ENCODE measurements at places on chromosomes 2 and 18.

DNA sequence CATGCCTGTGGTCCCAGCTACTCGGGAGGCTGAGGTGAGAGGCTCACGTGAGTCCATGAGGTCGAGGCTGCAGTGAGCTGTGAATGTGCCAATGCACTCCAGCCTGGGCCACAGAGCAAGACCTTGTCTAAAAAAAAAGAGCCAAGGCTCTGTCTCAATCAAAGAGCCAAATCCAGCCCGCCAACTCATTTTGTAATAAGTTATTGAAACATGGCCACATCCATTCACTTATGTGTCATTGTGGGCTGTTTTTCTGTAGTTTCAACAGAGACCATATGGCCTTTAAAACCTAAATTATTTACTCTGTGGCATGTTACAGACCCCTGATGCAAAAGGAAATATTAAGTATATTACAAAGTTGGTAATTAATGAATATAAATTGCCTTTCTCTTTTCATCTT lies 60.8 kb downstream of the GPR39 start:
- no peak for DNase-seq

- no peak for DNase-seq
Observed at GRCh38 chr2:236776695-236777251, 207.1 kb downstream of the ACKR3 start.

DNA sequence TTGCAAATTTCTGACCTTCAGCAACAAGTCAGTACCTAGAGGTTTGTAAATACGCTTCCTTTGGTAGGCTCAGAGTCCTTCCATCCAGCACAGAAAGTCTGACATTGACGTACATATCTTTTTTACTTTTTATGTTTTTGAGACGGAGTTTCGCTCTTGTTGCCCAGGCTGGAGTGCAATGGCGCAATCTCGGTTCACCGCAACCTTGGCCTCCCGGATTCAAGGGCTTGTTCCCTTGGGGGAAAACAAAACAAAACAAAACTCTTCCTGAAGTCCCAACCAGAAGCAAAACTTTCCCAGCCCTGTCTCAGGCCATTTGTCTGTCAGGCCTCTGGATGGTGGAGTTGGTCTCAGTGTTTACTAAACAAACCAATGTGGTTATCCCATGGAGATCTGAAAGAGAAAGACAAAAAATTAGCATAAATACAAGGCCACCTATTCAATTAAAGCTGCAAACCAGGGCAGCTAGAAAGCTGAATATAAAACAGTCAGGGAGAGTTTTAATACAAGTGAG lies 29.6 kb upstream of the ATL2 start:
- DNase-seq: no peak

DNA sequence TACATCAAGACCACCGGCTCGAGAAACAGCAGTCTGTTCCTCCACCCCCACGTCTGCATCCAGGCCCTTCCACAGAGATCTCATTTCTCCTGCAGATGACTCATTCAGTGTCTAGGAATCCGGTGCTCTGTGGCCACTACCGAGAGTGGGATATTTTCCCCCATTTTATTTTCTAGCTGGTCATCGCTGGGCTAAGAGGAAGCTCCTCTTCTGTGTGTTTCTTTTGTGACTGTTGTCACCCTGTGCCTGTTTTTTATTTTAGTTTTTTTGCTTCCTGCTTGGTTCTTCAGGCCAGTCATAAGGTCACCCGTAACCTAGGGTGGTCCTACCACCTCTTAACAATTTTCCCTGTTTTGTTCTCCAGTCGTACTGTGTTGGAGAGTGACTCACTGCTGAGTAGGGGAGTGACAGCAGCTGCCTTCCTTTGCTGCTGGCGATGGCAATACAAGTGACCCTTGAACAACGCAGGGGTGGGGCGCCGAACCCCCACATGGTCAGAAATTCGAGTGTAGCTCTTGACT lies 6.7 kb downstream of the RAMP1 start:
- no peak for DNase-seq

GRCh38 chr2:67485431-67485830 lies 88.3 kb downstream of the ETAA1 start:
- DNase-seq: no peak

DNA sequence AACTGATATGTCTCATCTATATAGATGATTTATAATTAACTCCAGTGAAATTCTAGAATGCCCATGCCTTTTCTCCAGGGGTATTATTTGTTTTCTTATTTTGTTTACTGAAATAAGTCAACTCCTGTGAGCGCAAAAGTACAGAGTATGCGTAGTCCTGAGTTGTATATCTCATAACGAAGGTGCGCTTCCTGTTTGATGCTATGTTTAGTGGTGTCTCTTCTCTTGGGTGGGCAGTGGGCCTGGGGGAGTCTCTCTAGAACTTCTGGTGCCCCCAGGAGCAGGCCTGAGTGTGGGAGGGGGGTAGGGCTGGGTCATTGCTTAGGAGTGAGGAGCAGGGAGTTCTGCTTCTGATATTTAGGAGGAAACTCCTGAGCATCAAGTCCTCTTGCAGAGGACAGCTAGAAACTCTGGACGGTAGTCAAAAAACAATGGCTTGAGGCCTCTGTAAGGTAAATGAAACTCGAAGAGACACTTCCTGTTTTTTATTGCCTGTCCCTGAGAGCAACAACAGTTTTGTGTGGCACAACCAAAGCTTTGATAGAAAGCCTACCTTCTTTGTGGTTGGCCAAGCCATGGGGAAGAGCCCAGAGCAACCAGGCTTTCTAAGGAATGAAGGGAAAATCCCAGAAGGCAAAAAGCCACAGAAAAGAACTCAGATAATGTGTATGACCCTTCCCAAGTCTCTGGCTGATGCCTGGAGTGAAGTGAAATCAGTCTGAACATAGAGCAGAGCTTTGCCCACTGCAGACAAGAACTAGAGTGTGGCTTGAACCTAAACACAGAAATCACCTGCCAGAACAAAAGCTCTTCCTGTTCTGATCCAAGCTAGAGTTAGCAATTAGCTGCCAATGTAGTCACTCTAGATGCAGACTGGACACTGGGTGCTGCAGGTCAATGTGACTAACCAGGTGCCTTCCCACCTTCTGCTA lies 8.5 kb upstream of the SP140L start:
- no peak for DNase-seq

GRCh38 chr2:43087413-43087812 lies 139.0 kb downstream of the ZFP36L2 start:
- no peak for DNase-seq

DNA sequence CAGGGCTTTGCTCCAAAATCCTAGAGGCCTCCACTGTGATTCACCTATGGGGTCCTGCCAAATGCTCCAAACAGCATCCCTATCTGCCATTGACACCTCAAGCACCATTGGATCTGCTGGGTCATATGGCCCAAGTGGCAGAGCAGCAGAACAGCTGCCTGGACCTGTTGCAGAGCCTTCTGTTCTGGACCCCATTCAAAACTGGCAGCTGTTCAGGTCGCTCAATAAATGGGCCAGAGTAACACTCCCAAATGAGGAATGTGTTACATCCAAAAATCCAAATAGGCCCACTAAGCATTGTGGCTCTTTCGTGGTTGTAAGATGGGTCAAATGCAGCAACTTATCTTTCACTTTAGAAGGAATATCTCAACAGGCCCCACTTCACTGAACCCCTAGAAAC lies 783.6 kb downstream of the DCDC2C start:
- no peak for DNase-seq
